ENCODE measurements at places on chromosomes 11 and 22.

DNA sequence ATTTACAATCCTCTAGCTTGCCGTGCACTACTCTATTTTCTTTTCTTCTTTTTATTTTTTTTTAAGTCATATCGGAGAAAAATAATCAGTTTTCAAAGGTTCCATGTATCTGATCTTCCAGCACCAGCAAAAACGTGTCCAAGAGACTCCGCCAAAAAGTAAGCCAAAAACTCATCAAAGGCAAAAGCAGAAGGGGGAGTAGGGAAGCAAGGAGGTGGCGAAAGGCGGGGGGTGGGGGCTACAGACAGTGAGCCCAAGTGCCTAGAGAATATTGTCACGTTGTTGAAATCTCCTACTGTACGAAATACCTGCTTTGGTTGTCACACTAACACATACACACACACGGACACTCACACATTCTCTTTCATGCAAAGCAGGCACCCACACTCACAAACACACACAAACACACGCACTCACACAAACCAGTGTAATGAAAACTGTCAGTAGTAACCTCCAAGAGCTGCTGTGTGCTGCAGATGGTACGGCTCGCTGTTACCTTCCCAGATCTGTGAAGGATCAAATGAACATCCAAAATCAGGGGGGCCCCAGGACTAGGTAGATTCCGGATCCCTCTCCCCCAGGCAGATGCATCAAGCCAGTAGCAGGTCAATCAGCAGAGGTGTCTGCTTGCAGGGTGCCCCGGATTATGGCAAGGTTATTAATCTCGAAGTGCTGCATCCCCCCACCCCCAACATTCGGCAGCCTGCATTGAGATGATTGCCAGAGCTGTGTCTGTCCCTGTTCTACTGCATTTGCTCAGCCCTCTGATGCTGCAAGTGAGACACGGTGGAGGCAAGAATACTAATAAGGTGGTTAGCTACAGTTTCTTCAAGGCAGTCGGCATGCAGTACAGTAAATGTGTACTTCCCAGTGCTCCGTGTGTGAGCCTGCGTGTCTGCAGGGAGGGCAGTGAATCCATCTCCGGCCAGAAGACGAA lies at the start of gene LRRC4C:
TSS of gene LRRC4C (minus strand) at position 188 of the 937 bp plus-strand sequence.
- DNase-seq: no peak

DNA sequence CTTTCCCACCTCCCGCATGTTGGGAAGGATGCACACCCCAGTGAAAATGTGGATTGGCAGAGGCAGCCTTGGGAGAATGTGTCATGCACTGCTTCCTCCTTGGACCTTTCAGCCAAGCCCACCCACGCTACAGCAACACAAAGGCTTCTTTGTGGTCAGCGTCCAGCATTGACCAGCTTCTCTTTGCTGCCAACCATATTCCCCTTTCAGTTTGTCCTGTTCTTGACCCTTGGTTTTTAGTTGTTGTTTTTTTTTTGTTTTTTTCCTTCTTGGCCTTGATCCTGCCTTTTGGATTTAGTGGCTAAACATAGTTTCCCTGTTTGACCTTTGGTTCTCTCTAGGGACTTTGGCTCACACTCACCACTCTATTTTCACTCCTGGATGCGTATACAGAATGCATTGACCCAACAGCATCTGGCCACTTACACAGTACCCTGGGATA lies 573.6 kb downstream of the INSC start:
- DNase-seq: no peak

DNA sequence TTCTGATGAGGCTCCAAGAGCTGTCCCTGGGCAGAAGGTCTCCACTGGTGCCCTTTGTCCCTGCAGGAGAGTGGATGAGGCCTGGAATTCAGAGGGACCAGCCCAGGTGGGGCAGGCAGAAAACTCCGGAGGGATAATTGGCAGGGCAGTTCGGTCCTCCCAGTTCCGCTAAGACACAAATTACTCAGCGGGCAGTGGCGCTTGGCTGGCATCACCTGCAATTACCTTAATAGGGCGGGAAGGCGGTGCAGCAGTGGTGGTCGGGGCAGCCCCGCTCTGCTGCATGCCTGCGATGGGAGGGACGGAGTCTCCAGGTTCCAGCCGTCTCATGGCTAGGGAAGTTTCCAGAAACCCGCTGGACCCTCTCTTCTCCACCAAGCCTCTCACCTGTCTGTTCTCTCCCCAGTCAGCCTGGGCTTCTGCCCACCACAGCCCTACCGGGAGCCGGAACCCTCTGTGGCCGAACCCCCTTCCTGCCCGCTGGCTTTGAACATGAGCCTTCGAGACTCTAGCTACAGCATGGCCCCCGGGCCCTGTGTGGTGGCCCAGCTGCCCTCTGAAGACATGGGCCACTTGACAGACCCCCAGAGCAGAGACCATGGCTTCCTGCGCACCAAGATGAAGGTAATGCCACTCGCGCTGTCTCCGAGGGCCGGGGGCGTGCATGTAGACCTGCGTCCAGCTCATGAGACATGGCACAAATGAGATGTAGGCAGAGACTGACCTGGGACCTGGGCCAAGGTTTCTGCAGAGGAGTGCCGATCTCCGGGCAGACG lies 7.0 kb downstream of the OVOL1 start:
- DNase-seq: no peak

DNA sequence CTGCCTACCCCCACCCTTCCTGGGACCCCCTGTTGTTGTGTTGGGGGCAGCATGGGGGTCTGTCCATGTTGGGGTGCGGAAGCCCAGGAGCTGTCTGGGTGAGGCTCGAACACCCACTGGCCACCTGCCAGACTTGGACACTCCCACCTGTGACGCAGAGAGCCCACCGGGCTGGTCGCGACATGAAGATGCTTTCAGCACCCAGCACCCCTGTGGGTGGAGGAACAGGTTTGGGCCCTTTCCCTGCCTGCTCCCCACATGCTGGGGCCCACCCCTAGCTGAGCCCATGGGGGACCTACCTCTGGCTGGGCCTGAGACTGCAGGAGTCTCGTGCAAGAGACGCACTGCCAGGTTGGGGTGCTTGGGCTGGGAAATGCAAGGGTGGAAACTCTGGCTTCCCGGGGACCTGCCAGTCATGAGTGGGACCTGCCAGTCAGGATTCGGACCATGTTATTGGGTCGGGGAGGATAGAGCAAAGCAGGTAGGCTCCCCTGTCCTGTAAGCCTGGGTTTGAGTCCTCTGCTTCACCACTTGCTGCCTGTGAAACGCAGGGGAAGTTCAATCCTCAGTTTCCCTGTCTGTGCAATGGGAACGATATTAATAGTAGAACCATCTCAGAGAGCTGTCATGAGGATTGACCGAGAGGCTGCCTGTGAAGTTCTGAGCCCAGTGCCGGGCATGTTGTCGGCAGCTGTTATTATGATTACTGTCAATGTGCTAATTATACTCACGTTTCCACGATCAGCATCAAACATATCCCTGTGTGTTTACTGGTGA lies 24.1 kb downstream of the KIAA1671 start:
- DNase-seq: no peak

GRCh38 chr11:70091638-70092037 lies 13.5 kb downstream of the ANO1 start:
- no peak for DNase-seq
